Femur (tissue), 1 donor: ENCODE measurements at places on chromosomes 11 and 22.

DNA sequence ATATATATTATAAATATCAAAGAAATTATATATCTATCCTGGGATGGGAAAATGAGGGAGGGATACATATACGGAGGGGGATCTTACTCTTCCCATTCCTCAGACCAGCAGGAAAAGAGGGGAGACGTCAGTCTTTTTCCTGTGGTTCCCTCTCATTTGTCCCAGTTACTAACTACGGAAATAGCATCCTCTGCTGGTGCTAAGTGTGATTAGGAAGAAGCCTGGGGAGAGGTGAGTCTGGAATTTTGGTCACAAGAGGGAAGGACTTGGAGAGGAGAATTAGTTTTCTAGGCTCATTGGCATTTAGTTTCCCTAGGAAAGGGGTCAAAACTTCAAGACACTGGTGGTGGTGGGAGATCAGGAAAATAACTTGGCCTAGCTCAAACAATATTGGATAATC is 11.6 kb downstream of the MED19 start:
- no peak for DNase-seq

DNA sequence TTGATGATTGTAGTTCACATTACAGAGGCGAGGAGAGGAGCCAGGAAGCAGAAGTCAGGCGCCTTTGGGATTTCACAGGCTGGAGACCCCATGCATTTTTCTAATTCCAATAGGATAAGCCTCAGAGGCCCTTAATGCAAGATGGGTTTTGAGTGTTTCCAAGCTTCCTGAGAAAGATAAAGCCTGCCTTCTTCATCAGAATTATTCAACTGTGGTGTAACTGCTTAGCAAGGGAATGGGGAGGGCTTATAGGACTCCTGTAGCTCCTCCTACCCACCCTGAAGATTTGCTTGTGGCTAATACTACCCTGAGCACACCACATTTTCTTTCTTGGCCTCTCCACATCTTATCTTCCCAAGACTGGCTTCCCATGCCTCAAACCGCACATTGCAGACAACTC is 151.1 kb upstream of the ISX start:
- no peak for DNase-seq

- no peak for DNase-seq
Measured at GRCh38 chr11:125954123-125954944, 8.5 kb downstream of the VSIG10L2 start.

GRCh38 chr11:38646382-38646781 is 2048.3 kb upstream of the RAG2 start:
- DNase-seq, result no peak

DNA sequence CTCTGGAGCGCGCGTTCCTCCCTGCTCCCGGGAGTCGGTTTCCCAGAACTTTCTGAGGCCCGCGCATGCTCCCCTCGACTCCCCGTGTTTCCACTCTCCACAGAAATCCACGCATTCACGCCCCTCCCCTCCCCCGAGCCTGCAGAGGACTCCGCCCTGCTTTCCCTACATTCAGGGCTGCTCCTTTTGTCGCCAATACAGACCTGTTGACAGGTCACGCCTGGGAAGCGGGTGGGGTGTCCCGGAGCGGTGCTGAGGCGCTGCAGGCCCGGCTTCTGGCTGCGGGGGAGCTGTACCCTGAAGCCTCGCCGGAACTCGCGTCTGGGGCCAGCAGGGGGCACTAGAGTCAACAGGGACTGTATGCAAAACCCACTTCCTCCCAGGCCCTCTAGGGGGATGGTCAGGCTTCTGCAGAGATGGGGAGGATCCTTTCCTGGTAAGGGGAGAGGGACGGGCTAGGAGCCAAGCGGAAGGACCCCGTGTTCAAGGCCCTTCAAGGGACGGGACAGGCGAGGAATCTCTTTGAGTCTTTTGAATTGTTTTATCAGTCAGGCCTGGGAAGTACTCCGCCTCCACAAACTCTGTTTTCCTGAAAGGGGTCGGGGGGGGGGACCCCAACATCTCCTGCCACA is at the start of gene PRAME:
TSS of gene PRAME (minus strand) at position 294 of the 632 bp plus-strand sequence. CDS start 2,433 bp downstream, outside the sequence.
- DNase-seq, result peak; percentile 48

- peak; percentile 70 for DNase-seq
Measured at GRCh38 chr22:23520863-23521440, 59.1 kb downstream of the IGLL1 start.

- DNase-seq, result no peak
Measured at GRCh38 chr22:43515902-43516301, 104.1 kb downstream of the MPPED1 start.

DNA sequence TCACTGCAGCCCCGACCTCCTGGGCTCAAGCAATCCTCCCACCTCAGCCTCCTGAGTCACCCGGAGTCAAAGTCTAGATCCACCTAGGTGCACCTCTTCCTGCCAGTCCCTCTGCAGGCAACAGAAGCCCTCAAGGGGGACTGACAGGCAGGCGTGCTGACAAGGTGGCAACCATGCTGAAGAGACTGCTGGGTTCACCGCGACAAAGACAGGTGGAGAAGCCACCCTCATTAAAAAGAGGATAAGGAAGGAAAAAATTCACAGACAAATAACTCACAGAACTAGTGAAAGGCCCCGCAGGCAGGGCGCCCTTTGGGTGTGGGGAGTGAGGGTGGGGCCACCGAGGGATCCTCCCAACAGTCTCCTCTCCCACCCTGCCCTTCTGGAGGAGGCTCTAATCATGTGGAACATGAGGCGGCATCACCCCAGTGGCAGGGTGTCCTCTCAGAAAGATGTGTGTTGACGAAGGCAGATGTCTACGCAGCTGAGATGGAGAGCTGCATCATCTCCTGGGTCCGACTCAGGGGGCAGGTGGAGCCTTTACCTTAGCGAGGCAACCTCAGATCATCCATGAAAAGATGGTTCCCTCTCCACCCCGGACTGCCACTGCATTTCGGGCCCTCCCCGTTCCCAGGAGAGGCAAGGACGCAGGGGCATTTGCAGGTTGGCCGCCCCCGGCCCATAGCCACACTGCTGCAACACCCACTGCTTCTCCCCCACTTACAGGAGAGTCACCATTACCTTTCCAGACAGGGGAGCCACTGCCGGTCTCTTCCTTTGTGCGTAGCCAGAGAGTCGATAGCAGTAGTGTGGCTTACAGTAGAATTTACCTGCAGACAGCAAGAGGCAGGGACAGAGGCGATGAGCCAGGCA is 91.2 kb upstream of the BID start:
- DNase-seq, result no peak
